ENCODE measurements at places on chromosomes 13 and 19.

- no peak for DNase-seq
Observed at GRCh38 chr19:20412846-20413245, 152.7 kb downstream of the ZNF737 start.

DNA sequence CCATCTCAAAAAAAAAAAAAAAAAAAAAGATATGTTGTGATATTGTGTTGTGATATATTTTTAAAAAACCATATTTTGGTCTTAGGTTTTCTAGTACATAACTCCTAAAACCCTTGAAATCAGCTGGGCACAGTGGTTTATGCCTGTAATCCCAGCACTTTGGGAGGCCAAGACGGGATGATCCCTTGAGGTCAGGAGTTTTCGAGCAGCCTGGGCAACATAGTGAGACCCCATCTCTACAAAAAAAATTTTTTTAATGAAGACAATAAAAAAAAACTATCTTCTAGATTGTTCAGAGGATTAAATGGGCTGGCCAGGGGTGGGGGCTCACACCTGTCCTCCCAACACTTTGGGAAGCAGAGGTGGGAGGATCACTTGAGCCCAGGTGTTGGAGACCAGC, 1.3 kb upstream of the DCAF15 start:
- no peak for DNase-seq

GRCh38 chr19:7547159-7547558, 11.6 kb downstream of the PNPLA6 start:
- DNase-seq: no peak

- no peak for DNase-seq
Observed at GRCh38 chr19:36225219-36225892, 10.4 kb downstream of the ZNF146 start.

DNA sequence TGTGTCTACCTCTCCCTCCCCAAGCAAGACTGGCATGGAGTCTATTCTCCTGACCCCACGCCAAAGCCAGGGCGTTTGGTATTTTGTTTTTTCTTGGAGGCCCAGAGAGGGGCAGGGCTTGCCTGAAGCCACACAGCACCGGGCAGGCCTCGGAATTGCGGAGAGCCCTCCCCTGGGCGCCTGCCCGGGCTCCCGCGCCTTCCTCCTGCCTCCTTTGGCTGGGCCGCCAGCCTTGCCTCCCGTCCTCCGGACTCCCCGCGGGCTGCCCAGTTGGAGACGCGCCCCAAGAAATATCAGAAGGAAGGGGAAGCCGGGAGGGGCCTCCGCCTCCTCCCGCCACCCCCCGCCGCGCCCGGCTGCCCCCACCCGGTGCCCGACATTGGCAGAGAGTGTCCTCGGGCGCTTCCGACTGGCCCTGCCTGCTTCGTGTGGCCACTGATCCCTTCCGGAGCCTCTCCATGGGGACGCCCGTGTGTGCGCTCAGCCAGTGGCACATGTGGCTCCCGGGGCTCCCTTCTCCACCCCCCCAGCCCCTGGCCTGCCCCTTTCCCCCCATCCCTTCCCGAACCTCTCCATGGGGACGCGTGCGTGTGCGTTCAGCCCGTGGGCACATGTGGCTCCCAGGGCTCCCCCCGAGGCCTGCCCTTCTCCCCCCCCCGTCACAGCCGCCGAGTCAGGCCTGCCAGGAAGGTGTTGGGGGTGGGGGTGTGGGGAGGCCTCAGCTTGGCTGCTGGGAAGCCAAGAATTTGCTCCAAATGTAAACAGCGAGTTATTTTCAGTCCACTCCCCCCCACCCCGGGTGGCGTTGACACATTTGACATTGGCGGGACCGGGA, 37.3 kb downstream of the NFIC start:
- no peak for DNase-seq

DNA sequence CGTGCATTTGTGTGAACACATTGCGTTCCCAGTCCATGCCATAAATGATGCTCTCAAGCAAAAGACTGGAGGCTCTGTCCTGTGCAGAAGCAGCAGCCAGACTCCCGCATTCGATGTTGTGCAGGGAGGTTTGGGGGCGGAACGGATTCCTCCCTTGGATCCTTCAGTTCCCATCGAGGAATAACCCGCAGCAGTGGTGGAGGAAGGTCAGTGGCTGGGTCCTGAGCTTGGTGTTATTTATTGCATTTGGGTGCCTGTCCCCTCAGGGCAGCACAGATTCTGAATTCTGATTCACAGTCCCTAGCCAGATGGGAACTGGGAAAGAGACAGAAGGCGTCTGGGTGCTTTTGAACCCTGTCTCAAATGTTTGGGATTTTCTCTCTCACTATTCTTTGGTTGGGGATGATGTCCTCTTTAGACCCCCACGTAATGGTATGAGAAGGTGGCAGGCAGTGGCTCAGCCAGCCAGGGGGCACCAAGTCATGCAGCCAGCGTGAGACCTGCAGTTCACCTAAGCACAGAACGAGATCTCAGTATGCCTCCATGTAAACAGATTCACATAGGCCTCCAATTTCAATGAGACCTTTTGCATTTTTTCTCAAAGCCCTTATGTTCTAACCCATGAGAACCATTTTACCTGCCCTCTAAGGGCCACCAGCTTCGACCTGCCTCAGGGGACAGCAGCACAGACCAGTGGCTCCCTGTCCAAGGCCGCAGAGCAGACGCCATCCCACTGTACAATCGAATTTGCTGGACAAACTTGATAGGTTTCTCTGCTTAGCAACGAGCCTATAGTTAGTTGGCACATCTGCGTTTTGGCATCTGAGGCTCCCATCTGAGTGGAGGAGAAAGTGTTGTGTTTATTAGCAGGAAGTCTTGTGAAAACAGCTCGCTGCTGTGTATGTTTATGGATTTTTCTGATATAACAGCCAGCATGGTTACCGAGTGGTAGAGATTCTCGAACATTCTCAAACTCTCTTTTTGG, 17.8 kb downstream of the KCTD15 start:
- no peak for DNase-seq

GRCh38 chr13:32737111-32737571, 150.9 kb downstream of the PDS5B start:
- no peak for DNase-seq

GRCh38 chr19:58492265-58492664, 16.1 kb downstream of the ZNF446 start:
- no peak for DNase-seq

- no peak for DNase-seq
Observed at GRCh38 chr13:107035778-107036177, 467.8 kb upstream of the ARGLU1 start.

GRCh38 chr19:45125975-45126493, 33.1 kb downstream of the PPP1R37 start:
- DNase-seq: peak; percentile 84

- DNase-seq: peak; percentile 40
Observed at GRCh38 chr13:74062933-74063332, 71.3 kb downstream of the KLF12 start.

DNA sequence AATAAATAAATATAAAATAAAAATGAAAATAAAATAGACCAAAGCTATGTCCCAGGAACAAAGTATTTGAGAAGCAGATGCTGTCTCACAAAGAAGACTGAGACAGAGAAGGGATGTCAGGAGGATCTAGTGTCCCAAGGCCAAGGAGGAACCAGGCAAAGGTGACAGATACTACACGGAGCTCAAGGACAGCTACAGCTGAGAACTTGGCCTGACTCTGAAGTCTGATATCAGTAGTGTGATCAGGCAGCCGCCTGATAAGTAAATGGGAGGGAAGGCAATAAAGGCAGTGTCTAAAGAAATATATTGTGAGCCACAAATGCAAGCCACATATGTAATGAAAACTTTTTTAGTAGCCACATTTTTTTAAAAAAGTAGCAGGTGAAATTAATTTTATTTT, 20.4 kb upstream of the NANOS3 start:
- no peak for DNase-seq

- no peak for DNase-seq
Observed at GRCh38 chr19:17834350-17835181, 13.2 kb downstream of the JAK3 start.

DNA sequence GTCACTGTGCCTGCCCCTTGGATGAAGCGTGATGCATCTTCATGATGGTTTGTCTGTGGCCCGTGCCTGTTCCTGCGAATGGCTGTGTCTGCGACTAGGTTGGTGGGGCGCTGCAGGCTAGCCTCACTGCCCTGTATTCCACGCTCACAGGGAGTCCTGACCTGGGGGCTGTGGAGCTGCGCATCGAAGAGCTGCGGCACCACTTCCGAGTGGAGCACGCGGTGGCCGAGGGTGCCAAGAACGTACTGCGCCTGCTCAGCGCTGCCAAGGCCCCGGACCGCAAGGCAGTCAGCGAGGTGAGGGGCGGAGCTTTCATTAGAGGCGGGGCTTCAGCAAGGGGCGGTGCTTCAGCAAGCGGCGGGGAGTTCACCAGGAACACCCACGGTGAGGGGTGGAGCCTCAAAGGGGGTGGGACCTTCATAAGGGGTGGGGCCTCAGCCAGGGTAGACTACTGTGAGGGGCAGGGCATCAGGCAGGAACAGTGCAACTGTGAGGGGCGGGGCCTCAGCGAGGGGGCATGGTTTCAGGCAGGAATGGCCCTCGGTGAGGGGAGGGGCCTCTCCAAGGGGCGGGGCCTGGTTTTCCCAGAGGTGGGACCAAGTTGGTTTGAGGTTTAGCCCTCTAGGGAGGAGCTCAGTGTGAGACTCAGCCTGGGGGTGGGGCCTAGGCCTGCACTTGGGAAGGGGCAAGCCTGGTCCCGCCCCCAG, 17.2 kb downstream of the PKN1 start:
- peak; percentile 92 for DNase-seq

- peak; percentile 5 for DNase-seq
Observed at GRCh38 chr13:25678398-25678797, 306.6 kb downstream of the ATP8A2 start.

- no peak for DNase-seq
Observed at GRCh38 chr19:3137119-3137518, 1.3 kb downstream of the GNA15 start.

DNA sequence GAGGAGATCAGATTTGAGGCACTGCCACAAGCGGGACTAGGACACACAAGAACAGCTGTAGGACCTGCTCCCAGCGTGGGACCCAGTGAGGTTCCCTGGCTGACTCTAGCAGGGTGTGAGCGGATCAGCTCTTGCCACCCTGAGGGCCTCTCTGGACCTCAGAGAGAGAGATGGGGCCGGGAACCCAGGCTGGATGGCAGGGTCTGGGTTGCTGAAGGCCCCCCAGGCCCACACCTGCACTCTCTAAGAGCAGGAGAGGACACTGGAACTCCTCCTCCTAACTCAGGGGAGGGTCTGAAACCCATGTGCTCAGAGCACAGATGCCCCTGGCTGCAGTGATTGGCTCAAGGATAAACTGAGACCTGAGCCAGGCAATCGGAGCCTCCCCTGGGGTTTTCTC, 13.5 kb upstream of the IL4I1 start:
- DNase-seq: no peak

DNA sequence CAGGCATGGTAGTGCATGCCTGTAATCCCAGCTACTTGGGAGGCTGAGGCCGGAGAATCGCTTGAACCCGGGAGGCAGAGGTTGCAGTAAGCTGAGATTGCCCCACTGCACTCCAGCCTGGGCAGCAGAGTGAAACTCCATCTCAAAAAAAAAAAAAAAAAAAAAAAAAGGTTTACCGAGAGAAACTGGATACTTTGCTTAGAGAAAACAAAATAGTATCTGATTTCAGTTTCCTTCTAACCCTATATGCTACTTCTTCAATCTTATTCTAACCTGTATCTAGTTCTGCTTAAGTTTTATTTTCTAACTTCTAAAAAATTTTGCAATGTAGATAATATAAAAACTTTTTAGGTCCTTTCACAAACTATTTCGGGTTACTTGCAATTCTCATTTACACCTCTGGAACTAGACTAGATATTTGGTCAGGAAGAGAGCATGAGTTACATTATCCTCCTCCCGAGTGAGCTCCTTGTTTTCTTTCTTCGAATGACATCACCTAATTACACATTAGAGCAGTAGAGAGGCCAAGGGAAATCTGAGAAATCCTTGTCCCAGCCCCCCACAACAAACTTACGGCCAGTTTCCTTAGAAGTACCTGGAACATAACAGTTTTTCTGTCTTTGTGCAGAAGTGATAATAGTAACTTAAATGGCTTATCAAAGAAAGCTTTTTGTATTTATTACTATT, 128.9 kb downstream of the B3GLCT start:
- DNase-seq: no peak

Data from activated CD4-positive, alpha-beta T cell treated with anti-CD3 and anti-CD28 coated beads for 48 hours (primary cell).